ENCODE measurements at places on chromosomes 1 and 21.
A peak's percentile ranks its signal among the peaks of the same experiment; 100 is the strongest.

DNA sequence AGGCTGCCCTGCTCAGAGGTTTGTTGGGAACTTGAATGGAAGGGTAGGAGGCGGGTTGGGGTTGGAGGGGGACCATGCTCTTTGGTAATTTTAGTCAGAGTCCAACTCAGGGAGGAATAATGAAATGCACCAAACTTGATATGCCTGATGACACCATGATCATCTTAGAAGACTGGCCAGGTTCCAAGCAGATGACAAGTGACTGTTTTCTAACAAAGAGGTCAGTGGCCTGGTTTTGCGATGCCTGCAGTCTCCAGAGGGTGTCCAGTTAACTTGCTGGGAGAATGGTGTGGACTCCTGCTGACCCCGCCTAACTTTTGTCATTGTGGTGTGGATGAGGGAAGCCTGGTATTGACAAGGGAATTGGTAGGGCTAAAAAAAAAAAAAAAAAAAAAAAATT, 12.4 kb downstream of the VANGL1 start:
- DNase-seq, result no peak

- no peak for DNase-seq
Measured at GRCh38 chr1:37274486-37274885, 199.9 kb upstream of the ZC3H12A start.

- no peak for DNase-seq
Measured at GRCh38 chr1:181390410-181391077, 92.8 kb upstream of the CACNA1E start.

- no peak for DNase-seq
Measured at GRCh38 chr1:83012950-83013349, 986.0 kb downstream of the TTLL7 start.

DNA sequence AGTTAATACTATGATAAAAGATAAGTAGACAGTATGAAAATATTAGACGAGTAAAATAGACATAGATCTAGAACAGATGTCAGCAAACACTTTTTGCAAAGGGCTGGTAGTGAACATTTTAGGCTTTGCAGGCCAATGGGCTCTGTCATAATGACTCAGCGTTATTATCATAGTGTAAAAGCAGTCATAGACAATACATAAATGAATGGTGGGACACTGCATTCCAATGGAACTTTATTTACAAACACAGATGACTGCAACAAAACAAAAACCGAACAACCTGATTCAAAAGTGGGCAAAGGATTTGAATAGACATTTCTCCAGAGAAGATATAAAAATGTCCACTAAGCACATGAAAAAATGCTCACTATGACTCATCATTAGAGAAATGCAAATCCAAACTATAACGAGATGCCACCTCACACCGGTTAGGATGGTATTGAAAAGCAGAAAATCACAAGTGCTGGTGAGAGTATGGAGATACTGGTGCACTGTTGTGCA, 7.3 kb downstream of the GSTM5 start:
- no peak for DNase-seq

GRCh38 chr1:194150242-194150641, 963.8 kb upstream of the B3GALT2 start:
- DNase-seq, result no peak

DNA sequence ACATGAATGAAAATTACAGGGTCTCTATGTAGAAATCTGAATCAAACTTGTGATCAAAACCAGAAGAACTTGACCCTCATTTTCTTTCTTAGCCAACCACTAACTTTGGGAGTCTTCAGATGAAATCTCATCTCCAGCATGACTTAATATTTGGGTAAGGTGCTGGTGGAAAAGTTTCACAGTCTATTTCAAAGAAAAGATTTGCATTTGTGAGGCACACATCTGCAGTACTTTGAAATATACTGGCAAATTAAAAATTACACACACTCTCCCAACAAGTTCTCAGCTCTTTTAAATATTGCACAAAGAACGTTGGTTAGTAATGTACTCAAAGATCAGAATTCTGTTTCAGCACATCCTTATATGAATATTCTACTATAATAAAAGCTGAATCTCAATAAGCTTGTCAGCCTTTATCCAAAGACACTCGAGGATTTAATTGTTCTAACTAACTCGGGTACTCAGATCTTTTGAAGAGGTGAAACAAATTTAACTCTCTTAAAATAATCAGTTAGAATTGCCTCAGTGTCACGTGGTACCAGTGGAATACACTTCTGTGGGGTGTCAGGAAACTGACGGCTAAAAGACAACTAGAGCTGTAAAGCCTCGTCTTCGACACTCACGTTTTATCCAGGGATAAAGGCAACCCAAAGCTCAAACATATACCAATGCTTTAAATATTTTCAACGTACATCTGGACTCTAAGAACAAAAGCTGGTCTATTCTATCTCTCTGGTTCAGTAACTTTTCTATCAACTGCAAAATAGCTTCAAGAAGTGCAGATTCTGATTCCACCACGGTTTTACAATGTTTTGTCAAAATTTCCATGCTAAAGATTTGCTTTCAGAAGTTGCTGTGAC, 19.0 kb downstream of the SAMSN1 start:
- DNase-seq, result no peak

DNA sequence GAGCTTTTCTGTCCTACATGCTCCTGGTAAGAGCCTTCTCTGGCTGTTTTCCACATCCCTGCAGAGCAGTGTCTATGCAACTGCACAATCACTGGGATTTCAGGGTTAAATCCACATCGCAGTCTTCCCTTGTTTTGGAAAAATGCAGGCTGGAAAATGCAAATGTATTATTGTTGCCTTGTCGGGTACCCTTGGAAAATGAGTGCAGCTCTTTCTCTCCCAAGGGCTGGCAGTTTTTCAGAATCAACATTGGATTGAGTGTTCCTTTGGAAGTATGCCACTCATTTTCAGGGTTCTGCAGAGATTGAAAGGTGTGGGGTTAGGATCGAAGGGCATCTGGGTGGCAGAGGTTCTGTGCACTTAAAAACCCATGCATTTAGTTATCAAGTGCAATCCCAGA, 3.2 kb downstream of the NOS1AP start:
- DNase-seq, result no peak

- no peak for DNase-seq
Measured at GRCh38 chr1:23029337-23029736, 10.1 kb downstream of the KDM1A start.

GRCh38 chr1:25645637-25646400, 29.2 kb downstream of the MAN1C1 start:
- no peak for DNase-seq

DNA sequence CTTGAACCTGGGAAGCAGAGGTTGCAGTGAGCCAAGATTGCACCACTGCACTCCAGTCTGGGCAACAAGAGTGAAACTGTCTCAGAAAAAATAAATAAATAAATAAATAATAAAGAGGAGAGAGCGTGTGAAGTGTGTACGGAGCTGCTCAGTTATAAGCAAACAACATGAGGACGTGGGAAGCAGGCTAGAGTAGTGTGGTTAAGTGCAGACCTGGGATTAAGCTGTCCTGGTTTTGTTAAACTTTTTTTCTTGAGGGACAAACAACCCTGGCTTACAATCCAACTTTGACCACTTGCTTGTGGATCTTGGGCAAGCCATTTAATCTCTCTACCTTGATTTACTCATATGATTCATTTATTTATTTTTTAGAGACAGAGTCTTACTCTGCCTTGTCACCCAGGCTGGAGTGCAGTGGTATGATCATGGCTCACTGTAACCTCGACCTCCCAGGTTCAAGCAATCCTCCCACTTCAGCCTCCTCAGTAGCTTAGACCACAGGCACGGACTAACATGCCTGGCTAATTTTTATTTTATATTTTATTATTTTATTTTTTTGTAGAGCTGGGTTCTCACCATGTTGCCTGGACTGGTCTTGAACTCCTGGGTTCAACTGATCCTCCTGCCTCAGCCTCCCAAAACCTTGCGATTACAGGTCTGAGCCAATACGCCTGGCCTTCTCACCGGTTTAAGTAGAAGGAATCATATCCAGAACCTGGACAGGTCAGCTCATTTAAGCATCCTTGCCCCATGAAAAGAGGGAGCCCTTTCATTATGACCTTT, 52.7 kb downstream of the RPS6KA1 start:
- DNase-seq, result no peak

DNA sequence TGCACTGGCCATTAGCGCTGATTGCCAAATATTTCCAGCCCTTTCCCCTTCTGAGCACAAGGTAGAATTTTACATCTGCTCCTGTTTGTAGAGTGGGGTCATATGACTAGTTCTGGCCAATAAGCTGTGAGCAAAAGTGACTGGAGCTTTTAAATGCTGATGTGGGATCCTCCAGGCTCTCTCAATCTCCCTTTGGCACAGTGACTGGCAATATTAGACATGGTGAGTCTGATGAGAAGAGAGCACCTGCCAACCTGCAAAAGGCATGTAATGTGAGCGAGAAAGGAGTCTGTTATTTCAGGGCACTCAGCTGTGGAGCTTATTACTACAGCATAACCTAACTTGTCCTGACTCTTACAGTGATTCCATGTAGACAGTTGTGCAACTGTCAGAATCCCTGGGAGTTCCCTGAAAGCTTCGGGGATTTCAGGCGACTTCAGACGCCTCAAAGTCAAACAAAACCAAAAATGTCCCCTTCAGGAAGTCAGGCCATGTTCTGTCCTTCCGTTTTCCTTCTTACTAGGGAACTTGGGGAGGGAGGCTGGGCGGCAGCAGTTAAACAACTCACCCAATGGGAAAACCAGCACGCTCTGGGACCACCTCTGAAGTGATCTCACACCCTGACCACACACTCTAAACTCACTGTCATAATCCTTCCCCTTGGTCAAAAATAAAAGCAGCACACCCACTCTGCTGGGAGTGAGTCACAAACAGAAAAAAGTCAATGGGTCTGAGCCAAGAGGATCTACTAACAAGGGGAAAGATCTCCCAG, 3.6 kb upstream of the RASSF5 start:
- DNase-seq, result no peak

- no peak for DNase-seq
Measured at GRCh38 chr1:47330212-47330611, 3.4 kb upstream of the CMPK1 start.

GRCh38 chr21:44873356-44874239, at the start of gene PTTG1IP:
Gene PTTG1IP, minus strand, starts transcription at chr21:44873690. Its CDS starts 74 bp downstream, at chr21:44873616.
- peak; percentile 99 for DNase-seq

GRCh38 chr1:36408479-36408878, 10.8 kb upstream of the LSM10 start:
- DNase-seq, result no peak

- DNase-seq, result no peak
Measured at GRCh38 chr1:50873458-50874187, 86.4 kb downstream of the FAF1 start.

- DNase-seq, result no peak
Measured at GRCh38 chr1:41476807-41477361, 7.6 kb downstream of the EDN2 start.

- no peak for DNase-seq
Measured at GRCh38 chr1:54627196-54627595, 3.9 kb upstream of the FAM151A start.

- no peak for DNase-seq
Measured at GRCh38 chr1:29354511-29355098, 118.3 kb downstream of the PTPRU start.

DNA sequence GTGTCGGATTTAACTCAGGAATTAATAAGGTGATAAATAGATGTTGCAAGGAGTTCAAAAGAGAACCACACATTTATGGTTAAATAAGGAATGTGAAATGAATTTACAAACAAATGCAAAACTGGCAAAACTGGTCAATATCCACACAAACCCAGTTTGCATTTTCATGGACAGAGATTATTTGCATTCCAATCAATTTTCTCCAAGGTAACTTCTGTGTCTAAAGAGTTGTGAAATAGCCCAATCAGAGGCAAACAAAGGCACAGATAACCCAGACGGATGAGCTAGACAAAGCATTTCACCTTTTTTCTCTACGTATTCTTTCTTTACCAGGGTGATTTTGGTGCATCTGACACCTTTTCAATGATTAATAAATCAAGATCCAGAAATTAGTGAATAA, 63.9 kb downstream of the MAP3K7CL start:
- no peak for DNase-seq

GRCh38 chr1:7150724-7151280, 365.5 kb downstream of the CAMTA1 start:
- DNase-seq, result no peak

DNA sequence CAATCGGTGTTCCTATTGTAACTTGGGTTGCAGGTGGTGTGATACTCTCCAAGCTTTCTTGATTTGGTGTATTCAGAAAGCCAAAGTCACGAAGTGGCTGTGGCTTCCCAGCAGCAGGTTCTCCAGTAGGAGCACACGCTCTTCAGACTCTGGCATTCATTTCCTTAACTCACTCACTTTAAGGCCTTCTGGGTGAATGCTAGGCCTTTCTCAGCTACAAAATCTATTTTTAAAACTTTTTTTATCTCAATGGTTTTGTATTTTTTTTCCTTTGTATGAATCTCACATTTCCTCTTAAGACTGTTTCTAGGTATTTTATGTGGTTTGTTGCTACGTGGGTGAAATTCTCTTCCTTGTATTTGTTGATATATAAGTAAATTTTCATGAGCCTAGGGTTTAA, 22.9 kb upstream of the PKN2 start:
- no peak for DNase-seq

- no peak for DNase-seq
Measured at GRCh38 chr1:65420590-65421350, at the start of the genes LEPR and LEPROT. Gene LEPR, plus strand, starts transcription at chr1:65420668. Its CDS starts 144,898 bp downstream, at chr1:65565566. Gene LEPROT, plus strand, starts transcription at chr1:65420668. Its CDS starts 57 bp downstream, at chr1:65420725.

DNA sequence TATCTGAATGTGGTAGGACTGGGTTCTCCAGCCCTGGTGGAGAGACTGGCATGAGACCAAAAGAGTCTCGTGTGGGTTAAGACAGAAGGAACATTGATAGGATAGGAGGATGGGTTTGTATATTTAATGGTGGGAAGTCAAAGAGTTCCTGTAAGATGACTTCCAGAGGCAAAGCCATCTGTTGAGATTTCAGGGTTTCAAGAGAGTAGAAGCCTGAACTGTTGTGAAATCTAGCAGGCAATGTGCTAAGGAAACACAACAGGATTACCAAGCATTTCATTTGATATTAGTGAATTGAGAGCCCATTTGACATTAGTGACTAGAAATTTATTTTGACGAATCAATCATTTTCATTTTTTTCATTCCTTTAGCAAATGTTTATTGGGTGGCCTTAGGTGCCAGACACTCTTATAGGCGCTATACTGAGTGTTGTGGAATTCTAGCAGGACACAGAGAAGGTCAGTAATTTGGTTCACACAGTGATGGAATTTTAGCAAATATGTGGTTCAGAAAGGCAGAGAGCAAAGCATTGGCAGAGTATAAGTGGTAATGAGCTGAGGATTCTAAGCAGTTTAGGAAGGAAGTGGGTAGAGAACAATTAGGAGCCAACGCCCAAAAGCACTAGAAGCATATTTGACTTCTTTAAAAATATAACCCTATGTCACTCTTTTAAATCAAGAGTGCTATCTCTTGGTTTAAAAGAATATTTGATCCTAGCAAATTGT, 149.3 kb downstream of the AK5 start:
- DNase-seq, result no peak

DNA sequence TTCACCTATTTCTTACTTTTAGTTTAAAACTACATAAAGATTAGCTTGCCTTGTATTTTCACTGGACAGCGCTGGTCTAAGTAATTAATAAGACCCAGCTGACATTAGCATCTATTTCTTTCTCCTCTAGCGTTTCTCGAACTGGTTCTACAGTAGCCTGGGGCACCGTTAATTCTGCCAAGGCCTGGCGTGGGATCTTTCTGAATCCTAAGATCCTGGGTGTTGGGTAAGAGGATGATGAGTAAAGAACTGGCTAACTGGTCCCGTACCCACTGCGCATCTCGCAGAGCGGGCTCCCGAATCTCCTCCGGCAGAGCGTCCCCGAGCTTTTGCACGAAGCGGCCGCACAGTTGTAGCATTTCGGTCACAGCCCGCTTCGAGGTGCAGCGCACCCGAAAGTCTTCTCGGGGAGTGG, 309 bp downstream of the NSL1 start:
- no peak for DNase-seq

GRCh38 chr1:227006226-227006796, 66.2 kb downstream of the COQ8A start:
- no peak for DNase-seq

GRCh38 chr1:73953586-73953985, 244.4 kb downstream of the LRRIQ3 start:
- no peak for DNase-seq
